Stimulated activated CD8-positive, alpha-beta memory T cell treated with anti-CD3 and anti-CD28 coated beads, Interleukin-4, amount 100 ng/mL, for 4 hours (primary cell): ENCODE measurements at places on chromosomes 2 and 18.

GRCh38 chr2:74498500-74499266 lies 720 bp downstream of the LBX2 start:
- no peak for DNase-seq

GRCh38 chr2:241812730-241813643 lies 4.0 kb downstream of the NEU4 start:
- no peak for DNase-seq

- no peak for DNase-seq
Observed at GRCh38 chr2:85399183-85399455, 11.0 kb downstream of the CAPG start.

DNA sequence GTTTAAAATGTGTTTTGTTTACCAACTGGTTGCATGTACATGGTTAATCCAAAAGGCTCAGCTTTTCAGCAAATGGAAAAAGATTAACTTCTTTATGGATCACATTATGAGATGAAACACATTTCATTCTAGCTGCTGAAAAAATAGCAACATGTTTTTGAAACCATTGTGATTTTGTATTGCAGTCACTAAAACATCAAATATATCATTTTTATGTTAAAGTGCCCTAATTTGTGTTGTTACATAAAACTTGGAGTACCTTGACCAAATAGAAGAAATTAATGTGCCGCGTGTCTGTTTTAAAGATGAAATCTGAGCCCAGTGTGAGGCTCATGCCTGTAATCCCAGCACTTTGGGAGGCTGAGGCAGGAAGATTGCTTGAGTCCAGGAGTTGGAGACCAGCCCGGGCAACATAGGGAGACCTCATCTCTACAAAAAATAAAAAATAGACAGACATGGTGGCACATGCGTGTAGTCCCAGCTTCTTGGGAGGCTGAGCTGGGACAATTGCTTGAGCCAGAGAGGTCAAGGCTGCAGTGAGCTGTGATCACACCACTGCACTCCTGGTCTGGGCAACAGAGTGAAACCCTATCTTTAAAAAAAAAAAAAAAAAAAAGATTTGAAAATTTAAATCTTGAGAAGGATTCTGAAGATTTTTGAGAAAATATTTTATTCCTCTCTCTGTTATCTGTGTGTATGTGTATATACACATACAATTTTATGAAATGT lies 96.6 kb downstream of the FMNL2 start:
- no peak for DNase-seq

DNA sequence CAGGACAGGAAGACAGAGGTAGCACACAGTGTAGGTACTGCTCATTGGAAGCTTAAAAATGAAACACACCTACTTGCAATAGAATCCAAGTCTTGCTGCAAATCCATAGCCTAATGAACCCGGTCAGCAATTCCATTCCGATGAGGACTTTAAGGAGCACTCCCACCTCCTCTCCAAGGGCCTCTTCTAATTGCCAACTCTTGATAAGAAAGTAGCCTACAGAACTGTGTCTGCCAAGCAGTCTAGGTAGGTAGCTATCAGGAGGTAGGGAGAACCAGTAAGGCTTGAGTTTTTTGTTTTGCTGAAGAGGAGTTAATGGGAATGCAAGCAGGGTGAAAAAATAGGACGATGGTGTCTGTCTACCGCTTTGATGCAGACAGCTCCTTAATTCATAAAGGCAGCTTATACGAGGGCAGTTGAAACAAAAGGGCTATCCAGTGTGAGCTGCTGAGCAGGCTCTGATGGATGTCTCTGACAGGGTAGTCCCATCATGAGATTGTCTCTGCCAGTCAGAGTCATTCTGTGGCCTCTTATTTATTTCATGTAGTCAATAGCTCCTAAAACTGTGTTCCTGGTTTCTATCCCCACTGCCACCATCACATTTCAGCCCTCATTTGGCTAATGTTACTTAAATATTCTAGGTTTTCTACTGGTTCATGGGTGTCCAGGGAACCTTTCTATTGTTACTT lies 155.6 kb upstream of the DNMT3A start:
- DNase-seq: no peak

DNA sequence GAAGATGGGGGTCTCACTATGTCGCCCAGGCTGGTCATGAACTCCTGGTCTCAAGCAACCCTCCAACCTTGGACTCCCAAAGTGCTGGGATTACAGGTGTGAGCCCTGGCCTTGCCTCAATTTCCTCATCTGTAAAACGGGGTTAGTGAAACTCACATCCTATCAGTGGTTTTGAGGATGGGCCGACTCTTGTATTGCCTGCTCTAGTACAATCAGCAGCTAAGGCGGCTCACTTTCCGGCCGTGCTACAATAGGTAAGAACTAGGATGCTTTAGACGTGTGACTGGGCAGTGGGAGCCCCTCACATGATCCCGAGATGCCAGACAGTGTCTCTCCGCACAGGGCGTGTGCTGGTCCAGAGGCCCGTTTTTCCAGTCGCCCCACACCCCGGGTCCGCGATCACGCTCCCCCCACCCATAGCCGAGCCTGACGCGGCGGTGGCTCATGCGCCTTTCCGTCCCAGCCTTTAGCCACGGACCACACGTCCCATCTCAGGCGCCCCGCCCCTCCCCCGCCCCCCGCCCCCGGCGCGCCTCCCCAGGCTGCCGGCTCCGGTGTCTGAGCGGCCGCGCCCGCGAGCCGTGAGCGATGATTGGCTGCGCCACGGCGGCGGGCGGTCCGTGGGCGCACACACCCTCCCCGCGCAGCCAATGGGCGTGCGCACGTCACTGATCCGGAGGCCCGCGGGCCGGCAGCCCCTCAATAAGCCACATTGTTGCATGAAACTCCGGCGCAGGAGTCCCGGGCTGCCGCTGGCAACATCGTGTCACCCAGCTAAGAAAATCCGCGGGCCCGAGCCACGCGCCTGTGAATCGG lies at the start of gene HK2:
Gene HK2 (plus strand): TSS at position 710 of the 816 bp plus-strand sequence. CDS start 454 bp downstream, outside the sequence.
- peak; percentile 31 for DNase-seq

GRCh38 chr2:134884435-134884834 lies 34.2 kb upstream of the CCNT2 start:
- no peak for DNase-seq

- DNase-seq: no peak
Observed at GRCh38 chr2:10120877-10121574, 1.5 kb upstream of the RRM2 start.

DNA sequence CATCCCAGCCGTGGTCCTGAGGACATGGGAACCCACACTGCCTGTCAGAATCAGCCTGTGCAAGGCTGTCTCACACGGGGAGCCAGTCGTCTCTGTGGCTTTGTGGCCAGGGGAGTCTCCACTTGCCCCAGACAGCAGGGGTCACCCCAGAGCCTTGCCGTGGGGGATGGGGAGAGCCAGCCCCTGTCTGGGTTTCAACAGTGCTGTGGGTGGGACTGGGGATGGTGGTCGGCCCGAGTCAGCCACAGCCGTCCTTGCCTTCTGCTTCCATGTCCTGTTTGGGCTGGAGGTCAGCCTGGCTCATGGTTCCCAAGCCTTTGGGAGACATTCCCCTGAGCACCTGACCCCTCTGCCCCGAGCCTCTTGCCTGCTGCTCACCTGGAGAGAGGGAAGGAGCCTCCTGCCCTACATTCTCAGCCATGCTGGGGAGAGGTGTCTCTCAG lies 19.6 kb downstream of the GPR35 start:
- no peak for DNase-seq

DNA sequence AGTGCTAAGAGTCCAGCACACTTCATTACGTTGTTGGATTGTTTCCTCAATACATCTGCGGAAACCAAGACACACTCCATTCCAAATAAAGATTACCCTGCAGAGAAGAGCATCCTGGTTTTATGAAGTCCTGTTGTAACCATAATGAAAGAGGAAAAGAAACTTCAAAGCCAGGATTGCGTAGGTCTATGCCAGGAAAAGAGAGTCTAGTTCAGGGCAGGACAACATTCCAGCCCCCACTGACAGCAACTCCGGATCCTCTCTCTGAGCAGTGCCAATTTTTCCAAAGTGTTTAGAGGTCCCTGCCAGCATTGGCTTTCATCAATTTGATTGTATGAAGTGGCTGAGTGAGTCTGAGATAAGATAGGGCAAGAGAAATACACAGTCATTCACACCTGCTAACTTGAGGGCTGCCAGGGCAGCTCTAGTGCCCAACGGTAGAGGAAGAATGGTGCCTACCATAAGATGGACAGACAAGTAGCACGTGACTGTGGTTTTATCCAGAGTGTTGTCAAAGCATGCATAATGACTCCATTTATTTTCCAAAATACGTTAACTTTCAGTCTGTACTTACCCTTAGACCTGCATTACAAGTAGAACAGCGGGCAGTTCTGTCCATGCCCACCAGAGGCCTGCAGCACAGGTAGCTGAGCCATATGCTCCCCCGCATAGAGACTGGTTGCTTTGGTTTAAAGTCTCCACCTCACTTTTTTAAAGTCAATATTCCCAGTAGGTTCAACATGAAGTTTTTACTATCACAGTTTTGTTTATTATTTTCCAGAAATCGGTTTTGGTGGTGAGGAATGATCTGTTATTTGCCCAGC lies 23.7 kb downstream of the PIEZO2 start:
- no peak for DNase-seq
